ENCODE measurements at places on chromosomes 13 and 19. TPM values are rescaled to one million over a fixed set of nuclear protein-coding genes. Genes with fewer than 3 reads are reported as not detected.

DNA sequence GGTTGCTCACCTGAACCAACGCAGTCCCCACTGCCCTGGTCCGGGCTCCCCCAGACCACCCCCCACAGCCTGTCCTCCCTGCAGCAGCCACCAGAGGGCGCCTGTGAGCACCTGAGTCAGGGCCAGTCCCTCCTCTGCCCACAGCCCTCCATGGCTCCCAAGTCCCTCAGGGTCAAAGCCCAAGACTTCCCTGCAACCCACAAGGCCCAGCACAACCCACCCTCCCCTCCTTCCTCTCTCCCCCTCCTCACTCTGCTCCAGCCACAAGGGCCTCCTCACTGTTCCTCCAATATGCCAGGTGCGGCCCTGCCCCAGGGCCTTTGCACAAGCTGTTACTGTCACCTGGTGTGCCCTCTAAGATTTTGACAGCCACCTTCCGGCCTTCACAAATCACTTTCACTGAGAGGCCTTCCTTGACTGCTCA lies 10.9 kb downstream of the GNA15 start:
- no peak for DNase-seq

DNA sequence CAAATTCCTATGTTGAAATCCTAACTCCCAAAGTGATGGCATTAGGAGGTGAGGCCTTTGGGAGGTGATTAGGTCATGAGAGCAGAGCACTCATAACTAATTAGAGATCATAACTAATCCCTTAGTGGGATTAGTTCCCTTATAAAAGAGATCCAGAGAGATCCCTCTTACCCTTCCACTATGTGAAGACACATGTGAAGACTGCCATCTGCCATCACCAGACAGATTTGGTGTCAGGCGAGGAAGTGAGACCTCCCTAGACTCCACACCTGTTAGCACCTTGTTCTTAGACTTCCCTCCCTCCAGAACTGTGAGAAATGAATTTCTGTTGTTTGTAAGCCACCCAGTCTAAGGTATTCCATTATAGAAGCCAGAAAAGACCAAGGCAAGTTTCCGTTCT lies 112.2 kb downstream of the NDFIP2 start:
- no peak for DNase-seq

- no peak for DNase-seq
Observed at GRCh38 chr13:96426167-96426566, 336.3 kb downstream of the HS6ST3 start.

ZNF708 gene
- polyA plus RNA-seq = 1.7 TPM

GPR4 gene
- polyA plus RNA-seq = 0.02 TPM

- DNase-seq = no peak
Observed at GRCh38 chr13:56700324-56700723, 440.4 kb upstream of the PRR20A start.

DNA sequence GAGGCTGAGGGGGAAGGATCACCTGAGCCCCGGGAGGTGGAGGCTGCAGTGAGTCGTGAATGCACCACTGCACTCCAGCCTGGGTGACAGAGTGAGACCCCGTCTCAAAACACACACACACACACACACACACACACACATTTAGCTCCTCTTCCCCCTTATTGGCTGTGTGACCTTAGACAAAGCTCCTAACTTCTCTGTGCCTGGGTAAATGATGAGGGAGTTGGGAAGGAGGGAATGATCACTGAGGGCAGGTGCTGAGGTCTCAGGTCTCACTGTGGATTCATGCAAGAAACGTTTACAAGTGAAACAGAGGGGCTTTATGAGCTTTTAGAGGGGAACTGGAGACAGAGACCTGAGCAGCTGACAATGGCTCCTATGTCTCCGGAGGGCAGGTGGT lies 16.9 kb upstream of the BCL3 start:
- DNase-seq = no peak

SIGLEC5 gene
- not detected for polyA plus RNA-seq

DNA sequence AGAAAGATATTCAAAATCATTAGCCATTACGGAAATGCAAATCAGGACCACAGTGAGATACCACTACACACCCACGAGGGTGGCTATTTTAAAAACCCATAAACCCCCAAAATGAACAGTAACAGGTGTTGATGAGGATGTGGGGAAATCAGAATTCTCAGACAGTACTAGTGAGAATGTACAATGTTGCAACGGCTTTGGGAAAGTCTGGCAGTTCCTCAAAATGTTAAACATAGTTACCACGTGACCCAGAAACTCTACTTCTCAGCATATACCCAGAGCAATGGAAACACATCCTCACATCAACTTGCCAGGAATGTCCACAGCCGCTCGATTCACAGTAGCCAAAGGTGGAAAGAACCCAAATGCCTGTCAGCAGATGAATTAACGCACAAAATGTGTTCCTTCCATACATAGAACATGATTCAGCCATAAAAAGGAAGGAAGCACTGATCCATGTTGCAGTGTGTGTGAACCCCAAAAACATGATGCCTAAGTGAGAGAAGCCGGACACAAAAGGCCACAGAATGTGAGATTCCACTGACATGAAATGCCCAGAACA lies 7.0 kb downstream of the PLVAP start:
- peak; percentile 58 for DNase-seq

COMP gene
- 0.34 TPM for polyA plus RNA-seq

GRCh38 chr19:15758379-15758778 lies 20.6 kb downstream of the OR10H3 start:
- DNase-seq = no peak

- no peak for DNase-seq
Observed at GRCh38 chr19:45322311-45322710, 364 bp downstream of the CKM start.

ZNF578 gene
- 1.4 TPM for polyA plus RNA-seq

NLRP11 gene
- not detected for polyA plus RNA-seq

GRCh38 chr13:101706651-101707050 lies 254.2 kb downstream of the ITGBL1 start:
- peak; percentile 94 for DNase-seq

MEIOSIN gene
- not detected for polyA plus RNA-seq

GRCh38 chr13:52933547-52934210 lies 85.2 kb upstream of the PCDH8 start:
- DNase-seq = no peak
